ENCODE measurements at places on chromosomes 7 and 10.
A peak's percentile ranks its signal among the peaks of the same experiment; 100 is the strongest.

DNA sequence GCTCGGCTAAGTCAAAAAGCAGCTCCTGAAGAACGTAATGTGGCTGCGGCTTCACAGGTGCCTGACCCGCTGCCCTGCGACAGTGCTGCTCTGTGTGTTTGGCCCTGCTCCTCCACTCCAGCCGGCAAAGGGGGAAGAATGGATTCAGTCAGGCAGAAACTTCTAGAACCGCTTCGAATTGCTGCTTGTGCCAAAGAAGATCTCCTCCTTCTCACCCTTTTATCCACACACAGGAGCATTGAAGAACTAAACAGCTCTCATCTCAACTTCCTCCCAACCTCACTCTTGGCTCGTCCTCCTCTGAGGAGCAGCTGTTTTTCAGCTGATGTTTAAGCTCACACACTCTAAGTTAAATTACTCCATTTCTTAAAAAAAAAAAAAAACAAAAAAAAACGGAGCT is 651.4 kb downstream of the INHBA start:
- DNase-seq = peak; percentile 16

- DNase-seq = no peak
Measured at GRCh38 chr10:6074489-6075301, 12.5 kb upstream of the IL2RA start.

DNA sequence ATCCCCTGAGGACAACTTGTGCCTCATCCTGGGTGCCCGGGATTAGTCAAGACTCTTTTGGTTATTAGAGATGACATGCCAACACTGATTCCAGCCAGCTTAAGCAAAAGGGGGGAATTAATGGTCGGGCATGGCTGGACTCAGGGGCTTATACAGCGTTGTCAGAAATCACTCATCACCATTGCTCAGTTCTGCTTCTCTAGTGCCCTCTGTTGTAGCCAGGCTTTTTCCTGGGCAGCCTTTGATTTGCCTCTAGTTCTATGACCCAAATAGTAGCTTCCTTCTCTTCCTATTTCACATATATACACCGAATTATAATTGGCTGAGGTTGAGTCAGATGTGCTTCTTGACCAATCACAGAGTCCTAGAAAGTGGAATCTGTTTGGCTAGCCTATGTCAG is 192.0 kb upstream of the HABP2 start:
- DNase-seq = no peak

- DNase-seq = no peak
Measured at GRCh38 chr7:36870625-36871354, 146.5 kb upstream of the AOAH start.

DNA sequence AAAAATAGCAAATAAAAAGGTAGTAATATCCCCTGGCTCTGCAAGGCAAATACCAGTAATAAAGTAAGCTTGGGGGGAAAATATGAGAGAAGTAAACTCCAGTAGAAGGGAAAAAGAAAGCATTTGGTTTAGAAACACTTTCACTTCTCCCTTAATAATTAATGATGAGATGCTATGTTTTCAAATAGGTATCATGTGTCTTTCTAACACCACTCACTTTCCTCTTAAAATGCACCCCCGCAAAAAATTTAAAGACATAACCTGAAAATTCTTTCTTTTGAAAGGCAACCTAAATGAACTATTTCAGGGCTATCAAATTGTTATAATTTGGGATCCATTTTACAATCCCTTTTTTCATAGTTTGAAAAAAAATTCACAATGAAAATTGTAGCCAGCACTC is 240.3 kb downstream of the SNX10 start:
- DNase-seq = no peak

GRCh38 chr10:102644066-102644645 is at the start of gene TRIM8:
Gene TRIM8 (plus strand): TSS chr10:102644479. CDS start chr10:102644618, 139 bp downstream.
- no peak for DNase-seq

DNA sequence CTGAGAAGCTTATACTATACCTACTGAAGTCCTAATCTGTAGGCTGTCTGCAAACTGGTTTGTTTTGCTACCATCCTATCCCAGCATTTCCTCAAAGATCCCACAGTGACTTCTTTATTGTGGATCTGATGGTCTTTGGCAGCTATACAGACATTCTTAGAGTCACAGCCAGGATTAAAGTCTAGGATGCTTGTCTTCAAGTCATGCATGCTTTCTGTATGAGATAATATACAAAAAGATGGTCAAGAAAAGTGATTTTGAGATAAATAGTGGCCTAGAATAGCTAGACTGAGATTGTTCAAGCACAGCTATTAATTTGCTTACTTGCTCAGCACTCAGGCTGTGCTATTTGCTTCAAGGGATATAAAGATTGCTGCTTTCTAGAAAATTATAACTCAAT is 454.4 kb downstream of the AUTS2 start:
- no peak for DNase-seq

DNA sequence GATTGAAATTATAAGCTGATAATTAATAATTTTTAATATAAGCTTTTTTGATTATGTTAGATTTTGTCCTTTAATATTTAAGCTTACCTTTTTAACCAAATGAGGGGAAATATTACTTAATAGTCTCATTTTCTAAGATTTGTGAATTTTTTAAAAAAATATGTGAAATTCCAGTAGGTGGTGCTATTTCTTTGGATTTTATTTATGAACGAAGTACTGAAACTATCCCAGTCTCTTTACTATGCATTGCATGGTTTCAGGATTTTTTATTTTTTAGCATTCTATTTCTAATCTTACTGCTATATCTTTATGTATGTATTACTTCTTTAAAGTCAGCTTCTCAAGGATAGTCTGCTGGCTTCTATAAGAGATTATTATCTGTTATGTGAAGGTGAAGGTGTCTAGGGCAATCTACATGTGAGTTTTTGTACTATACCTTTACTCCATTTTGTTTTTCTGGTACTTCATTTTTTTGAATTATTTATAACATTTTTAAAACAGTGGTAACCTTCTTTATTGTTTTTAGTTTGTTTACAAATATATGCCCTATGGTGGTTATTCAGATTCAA is 78.3 kb downstream of the ATRNL1 start:
- peak; percentile 1 for DNase-seq

DNA sequence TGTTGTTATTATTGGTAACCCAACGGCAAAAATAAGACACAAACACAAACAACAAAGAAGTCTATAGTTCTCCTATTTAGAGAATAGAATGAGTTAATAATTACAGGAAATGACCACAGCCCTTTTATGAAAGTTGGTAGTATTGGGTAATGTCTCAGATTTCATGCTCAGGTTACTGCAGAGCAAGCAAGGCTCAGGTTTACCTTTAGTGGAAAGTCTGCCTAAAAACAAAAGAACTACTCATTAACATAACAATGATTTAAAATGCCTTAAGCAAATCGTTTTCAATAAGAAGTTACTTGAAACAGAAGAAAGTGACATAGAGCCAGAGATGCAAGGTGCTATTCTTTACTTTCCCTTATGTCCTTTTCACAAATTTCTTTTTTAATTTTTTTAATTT is 441.2 kb downstream of the PLXDC2 start:
- no peak for DNase-seq

DNA sequence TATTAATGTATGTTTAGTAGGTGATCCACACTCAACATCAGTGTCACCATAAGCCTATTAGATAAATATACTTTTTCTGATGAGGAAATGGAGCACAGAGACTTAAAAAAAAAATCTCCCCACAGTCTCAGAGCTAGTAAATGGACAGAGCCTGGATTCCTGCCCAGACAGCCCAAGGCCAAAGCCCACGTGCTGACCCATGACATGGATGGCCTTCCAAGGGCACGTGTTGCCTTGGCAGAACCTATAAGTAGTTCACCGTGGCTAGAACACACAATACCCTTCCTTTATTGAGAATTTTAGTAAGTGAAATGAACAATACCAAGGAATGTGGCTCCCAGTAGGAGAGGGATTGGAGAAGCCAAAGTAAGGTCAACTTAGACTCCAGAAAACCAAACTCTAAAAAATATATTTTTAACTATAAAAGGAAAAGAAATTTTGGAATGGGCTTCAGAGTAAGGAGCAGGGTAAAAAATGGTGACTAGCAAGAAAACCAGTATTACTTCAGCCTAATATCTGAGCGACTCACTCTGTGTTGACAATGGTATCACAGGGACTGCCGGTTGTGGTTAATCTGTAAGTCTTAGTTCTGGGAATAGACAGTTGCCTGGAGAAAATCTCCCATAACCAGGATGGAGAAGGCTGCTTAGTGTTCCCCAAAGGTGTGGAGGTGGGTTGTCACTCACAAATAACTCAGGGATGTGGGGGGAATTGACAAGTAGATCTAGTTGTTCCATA is 223.0 kb downstream of the SORCS1 start:
- DNase-seq = no peak

DNA sequence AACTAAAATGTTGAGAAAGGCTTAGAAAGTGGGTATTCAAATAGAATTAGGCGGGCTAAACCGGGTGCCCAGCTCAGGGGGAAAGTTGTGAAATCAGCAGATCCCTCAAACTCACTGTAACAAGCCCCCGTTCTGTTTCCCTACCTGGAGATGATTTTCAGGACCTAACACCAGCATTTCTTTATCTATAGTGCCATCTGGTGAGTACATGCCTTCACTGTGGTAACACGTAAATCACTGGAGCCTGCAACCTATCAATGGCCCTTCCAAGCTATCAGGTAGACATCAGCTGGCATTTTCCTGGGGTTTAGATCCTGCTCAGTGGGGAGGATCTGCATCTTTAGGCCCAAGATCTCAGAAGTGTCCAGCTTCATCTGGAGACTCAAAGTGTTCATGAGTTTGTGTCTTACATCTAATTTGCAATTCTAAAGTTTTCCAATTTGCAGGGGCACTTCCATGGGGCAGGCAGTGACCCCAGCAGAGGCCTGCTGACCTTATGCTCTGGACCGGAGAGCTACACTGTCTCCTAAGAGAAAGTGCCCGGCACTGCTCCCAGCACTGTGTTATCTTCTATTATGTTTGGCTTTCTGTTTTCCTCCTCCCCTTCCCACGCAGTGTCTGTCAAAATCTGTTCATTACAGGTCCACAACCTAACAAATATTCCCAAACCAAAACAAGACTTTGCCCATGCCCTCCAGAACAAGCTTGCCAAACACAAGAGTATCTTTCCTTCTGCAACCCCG is 132.5 kb downstream of the LSM5 start:
- DNase-seq = no peak

- DNase-seq = no peak
Measured at GRCh38 chr10:129965425-129965808, 1.3 kb upstream of the EBF3 start.

- DNase-seq = peak; percentile 51
Measured at GRCh38 chr7:90595801-90596670, at the start of gene CDK14. Gene CDK14 (plus strand): TSS chr7:90596321. CDS start chr7:90596628, 307 bp downstream.

DNA sequence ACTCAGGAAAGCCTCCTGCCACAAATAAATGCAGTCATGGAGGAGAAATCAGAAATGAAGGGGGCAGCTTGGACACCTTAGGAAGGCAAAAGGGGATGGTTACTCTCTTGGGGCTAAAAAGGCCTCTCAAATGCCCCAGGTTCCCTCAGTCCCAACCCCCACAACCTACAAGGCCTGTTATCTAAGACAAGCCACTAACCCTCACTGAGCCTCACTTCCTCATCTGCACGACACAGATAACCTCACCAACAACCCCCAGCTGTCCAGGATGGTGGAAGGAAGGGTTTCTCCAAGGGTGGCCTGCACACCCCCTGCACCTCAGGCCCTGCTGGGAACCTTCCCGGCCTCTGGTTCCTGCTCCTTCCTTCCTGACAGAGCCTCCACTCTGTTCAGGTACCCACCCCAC is 29.2 kb downstream of the SORBS1 start:
- no peak for DNase-seq

DNA sequence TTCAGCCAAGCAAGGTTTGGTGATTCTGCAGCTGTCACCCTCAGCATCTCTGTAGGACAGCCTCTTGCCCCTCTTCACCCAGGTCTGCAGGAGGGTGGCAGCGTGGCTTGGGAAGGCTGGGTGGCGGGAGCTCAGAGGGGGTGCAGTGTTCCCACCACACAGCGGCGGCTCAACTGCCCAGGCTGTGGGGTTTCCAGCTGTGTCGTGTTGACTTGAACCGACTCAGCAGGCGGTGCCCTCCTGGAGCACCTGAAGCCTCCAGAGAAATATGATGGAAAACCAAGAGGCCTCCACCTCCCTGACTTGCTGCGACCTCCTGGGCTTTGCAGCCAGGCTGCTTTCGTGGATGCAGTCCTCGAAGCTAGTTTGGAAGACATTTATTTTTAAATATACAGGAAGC is 68.0 kb upstream of the KLF6 start:
- DNase-seq = no peak

DNA sequence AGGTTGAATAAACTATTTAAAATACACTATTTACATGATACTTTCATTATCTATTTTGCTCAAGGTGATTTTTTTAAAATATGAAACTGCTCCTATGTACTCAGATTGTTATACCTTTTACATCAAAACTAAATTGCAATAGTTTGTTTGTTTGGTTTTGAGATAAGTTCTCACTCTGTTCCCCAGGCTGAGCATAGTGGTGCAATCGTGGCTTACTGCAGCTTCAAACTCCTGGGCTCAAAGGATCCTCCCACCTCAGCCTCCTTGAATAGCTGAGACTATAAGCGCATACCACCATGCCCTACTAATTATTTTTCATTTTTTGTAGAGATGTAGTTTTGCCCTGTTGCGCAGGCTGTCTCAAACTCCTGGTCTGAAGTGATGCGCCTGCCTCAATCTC is 12.7 kb downstream of the TAS2R60 start:
- no peak for DNase-seq

DNA sequence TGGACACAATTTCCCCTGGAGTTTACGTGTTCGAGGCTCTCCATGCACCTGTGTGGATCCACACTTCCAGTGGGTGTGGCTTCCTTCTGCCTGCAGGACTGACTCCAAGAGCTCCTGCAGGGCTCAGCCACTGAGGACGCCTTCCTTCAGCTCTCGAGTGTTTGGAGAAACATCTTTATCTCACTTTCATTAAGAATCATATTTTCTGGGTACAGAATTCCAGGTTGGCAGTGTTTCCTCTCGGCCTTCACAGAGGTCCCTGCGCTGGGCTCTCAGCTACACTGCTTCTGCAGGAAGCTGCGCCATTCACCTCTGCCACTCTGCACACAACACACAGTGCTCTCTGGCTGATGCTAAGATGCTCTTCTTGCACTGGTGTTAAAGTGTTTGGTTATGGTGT is 69.9 kb upstream of the NKX6-2 start:
- no peak for DNase-seq

DNA sequence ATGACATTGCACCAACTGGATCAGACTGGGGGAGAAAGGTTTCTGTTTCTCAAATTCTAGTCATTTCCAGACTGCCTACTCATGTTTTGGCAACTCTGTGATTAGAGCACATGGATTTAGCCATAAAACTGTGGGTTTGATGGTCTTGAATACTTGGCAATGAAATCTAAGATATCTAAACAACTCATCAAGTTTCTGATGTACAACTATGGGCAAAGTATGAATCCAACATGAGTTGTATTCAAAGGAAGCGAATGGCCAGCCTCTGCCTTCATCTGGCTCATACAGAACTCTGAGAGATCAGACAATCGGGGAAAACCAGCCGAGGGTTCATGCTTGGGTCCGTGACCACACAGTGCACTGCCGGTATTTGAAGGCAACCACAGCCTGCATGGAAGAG is 144.3 kb downstream of the ADAM12 start:
- DNase-seq = no peak

GRCh38 chr10:71819441-71819861 is 31.6 kb downstream of the PSAP start:
- no peak for DNase-seq

GRCh38 chr7:155206318-155207020 is 91.2 kb upstream of the INSIG1 start:
- DNase-seq = peak; percentile 54

All from globus pallidus (tissue), 1 donor.